ENCODE measurements at places on chromosomes 16 and 17.

DNA sequence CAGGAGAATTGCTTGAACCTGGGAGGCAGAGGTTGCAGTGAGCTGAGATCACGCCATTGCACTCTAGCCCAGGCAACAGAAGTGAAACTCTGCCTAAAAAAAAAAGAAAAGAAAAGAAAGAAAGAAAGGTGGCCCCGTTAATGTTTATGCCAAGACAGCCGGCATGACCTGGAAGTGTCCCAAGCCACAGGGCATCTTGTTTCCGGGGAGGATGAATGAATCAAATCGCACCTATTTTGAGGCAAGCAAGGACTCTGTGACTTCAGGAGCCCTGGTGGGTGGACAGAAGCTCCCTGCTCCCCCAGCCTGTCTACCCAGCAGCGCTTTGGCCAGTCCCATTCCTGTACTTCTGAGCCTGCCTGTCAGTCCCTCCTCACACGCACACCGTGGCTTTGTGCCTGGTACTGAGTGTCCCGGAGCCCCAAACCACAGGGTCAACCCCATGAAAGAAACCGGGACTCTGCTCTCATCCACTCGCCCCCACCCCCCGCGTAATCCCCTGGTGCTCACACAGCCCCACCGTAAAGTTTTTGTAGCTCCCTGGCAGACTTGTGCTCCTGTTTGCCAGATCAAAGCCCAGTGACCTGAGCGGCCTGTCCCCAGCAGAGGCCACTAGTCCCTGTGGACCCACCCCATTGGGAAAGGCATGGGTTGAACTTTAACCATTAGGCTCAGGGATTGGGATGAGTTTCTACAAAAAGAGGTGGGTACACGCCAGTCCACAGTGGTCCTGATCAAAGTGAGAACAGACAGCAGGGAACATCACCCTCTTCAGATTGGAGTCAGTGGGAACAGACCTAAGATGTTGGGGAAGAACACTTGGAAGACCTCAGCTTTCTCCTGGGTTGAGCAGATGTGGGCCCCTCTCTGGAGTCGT, 19.3 kb downstream of the CD2BP2 start:
- DNase-seq, result no peak

GRCh38 chr16:4067262-4068001, 48.8 kb downstream of the ADCY9 start:
- DNase-seq, result no peak

GRCh38 chr16:30844671-30845449, 49.0 kb downstream of the BCL7C start:
- peak; percentile 94 for DNase-seq

- DNase-seq, result no peak
Measured at GRCh38 chr17:2146132-2146871, 91.4 kb downstream of the HIC1 start.

GRCh38 chr17:49795372-49795771, 6.9 kb downstream of the KAT7 start:
- DNase-seq, result no peak

- DNase-seq, result peak; percentile 49
Measured at GRCh38 chr16:50160495-50161164, 7.5 kb downstream of the TENT4B start.

GRCh38 chr16:4769306-4769638, 2.3 kb upstream of the ZNF500 start:
- no peak for DNase-seq

DNA sequence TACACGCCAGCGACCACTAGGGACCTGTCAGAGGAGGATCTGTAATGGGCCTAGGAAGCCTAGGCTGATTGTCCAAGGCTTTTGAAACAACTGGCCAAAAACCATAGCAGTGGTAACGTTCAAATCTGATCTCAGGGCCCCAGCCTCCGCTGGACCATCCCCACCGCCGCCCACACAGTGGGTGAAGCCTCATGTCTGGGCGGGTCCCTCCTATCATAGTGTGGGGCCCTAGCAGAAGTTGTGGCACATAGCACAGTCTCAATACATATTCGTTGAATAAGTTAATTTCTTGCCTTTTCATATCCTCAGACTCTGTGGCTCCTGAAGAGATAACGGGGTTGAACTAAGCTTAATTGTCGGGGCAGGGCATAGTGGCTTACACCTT, 818 bp downstream of the DPH1 start:
- DNase-seq, result peak; percentile 90

DNA sequence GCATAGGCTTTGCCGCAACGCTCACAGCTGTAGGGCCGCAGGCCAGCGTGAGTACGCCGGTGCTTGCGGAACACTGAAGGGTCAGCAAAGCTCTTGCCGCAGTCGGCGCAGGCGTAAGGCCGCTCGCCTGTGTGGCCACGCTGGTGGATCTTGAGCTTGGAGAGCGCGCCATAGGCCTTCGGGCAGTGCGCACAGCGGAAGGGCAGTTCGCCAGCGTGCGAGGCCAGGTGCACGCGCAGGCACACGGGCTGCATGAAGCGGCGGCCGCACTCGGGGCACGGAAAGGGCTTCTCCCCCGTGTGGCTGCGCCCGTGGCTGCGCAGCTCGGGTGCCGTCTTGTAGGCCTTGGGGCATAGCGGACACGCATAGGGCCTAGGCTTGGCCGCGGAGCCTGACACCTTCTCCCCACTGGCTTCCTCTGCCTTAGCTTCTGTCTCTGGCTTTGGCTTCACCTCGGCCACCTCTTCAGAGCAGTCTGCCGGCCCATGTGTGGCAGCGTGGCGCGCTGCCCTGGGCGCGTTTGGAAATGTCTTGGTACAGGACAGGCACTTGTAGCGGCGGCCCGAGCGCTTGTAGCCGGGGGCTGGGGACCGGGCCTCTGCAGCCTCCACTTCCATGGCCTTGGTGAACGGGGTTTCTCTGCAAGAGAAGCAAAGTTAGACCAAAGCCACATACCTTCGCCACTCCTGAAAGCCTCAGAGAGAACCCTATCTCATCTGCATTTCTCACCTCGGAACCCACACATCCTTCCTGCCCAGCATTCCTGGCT, 10.0 kb downstream of the ZNF668 start:
- no peak for DNase-seq

- DNase-seq, result peak; percentile 48
Measured at GRCh38 chr16:56600398-56600999, 7.9 kb upstream of the MT2A start.

DNA sequence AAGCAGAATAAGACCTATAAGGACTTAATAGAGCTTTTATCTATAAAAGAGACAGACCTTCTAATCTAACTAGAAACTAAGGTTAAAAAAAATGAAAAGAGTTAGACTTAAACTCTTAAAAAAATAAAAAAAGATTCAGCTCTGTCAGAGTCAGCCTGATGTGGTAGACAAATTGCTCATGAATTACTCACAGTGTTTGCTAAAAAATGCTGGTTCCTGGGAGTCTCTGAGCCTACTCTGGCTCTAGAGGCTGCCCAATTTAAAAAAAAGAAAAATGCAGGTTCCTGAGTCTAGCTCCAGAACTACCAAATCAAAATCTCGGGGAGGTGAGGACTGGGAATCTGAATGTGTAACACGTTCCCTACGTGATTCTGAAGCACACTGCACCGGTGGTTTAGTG, 18.1 kb downstream of the SOST start:
- DNase-seq, result no peak

- DNase-seq, result no peak
Measured at GRCh38 chr16:11506741-11507305, 79.9 kb downstream of the LITAF start.
